ENCODE measurements at places on chromosomes 7 and 10.

GRCh38 chr7:100817097-100817496 is 10.2 kb downstream of the EPHB4 start:
- no peak for DNase-seq

DNA sequence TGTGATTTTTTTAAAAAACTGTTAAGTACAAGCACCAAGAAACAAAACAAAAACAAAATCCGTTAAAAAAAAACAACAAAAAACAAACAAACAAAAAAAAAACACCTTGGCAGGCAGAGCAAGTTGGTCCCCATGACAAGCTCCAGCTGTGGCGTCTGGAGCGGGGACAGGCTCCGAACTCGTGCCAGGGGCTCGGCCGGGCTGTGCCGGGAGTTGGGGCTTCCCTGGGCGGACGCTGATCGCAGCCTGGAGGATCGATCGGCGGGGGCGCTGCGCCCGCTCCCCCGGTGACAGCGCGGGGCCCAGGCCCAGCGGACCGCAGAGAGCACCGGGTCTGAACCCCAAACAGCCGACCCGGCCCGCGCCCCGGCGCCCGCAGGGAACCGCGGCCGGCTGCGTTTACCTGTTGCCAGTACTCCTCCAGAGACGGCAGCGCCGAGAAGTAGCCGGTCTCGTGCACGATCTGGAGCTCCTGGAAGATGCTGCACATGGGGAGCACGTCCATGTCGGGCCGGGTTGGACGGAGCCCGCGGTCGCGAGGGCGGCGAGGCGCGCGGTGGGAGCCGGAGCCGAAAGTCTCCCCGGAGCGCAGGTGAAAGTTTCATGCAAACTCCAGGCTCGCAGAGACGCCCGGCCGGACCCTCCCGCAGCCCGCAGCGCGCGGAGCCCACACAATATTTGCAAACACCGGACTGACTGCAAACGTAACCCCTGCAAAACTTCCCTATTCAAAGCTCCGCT is at the start of gene KLF6:
Gene KLF6, minus strand, starts transcription at position 700 of the 741 bp plus-strand sequence. Its CDS starts 195 bp downstream, at position 505.
- DNase-seq = no peak

- DNase-seq = no peak
Observed at GRCh38 chr10:14748441-14748840, 26.3 kb downstream of the FAM107B start.

GRCh38 chr10:125084614-125085257 is 75.6 kb downstream of the CTBP2 start:
- no peak for DNase-seq

- DNase-seq = no peak
Observed at GRCh38 chr7:158315881-158316280, 271.7 kb downstream of the PTPRN2 start.

GRCh38 chr7:25807086-25807611 is 344.8 kb upstream of the NFE2L3 start:
- no peak for DNase-seq

- no peak for DNase-seq
Observed at GRCh38 chr10:6504296-6504695, 75.8 kb downstream of the PRKCQ start.

- DNase-seq = peak; percentile 48
Observed at GRCh38 chr7:134701272-134701671, 54.6 kb downstream of the BPGM start.

- DNase-seq = peak; percentile 70
Observed at GRCh38 chr10:6958254-6958653, 378.2 kb upstream of the PRKCQ start.

- peak; percentile 66 for DNase-seq
Observed at GRCh38 chr7:100632951-100633717, 8.2 kb downstream of the TFR2 start.

DNA sequence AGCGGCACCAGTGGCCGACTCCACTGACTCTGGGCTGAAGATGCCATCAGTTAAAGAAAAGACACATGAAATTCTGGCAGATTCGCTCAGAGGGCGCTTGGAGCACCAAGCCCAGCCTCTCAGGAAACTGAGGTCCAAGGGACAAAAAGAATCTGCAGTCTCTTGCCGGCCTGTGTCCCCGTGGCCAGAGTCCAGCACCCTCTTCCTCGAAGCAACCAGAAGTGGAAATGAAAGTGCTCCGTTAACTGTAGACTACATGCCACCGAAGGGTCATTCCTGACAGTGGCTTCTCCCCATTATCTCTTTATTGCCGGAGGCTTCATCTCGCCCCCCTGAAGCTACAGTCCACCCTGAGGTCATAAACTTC is 1.0 kb upstream of the CHST15 start:
- no peak for DNase-seq

DNA sequence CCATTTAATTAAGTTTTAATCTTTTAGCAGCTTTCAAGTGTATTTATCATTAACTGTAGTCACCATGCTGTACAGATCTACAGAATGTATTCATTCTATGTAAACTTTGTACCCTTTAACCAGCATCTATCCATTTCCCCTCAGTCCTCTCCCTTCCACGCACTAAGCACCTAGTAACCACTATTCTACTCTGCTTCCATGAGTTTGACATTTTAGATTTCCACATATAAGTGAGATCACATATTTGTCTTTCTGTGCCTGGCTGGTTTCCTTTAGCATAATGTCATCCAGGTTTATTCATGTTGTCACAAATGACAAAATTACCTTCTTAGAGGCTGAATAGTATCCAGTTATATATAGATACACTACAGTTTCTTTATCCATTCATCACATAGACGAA is 79.7 kb downstream of the BTAF1 start:
- no peak for DNase-seq

DNA sequence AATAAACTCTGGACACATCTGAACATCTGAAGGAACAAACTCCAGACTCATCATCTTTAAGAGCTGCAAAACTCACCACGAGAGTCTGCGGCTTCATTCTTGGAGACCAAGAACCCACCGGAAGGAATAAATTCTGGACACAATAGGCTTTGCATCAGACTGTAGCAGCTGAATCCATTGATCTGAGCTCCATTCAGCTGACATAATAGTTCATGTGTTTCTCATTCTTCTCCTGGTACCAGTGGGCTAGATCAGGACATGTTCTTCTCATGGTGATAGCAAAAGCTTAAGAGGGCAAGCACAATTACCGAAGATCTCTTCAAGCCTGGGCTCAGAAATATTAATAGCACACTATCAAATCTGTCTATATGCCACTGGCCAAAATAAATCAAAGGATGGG is 20.5 kb upstream of the GNAI1 start:
- DNase-seq = no peak

- no peak for DNase-seq
Observed at GRCh38 chr10:33421789-33422462, 87.5 kb upstream of the NRP1 start.

DNA sequence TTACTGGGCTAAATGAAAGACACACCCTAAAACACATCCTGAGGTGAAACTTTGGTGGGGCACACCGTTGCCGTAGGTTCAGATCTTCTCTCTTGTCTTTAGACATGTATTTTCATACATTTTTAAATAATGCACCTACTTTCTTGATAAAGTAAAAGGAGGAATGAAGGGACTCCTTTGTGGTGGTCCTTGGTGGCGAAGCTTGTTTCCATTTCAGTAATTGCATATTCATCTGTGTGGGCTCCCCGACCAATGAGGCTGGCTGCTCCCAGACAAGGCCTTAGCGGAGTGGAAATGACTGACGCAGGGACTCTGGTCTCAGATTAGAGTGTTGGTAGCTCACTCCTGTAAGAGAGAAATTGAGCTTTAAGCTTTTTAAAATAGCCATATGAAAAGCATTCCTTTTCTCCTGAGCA is 815 bp downstream of the CCSER2 start:
- DNase-seq = peak; percentile 41

DNA sequence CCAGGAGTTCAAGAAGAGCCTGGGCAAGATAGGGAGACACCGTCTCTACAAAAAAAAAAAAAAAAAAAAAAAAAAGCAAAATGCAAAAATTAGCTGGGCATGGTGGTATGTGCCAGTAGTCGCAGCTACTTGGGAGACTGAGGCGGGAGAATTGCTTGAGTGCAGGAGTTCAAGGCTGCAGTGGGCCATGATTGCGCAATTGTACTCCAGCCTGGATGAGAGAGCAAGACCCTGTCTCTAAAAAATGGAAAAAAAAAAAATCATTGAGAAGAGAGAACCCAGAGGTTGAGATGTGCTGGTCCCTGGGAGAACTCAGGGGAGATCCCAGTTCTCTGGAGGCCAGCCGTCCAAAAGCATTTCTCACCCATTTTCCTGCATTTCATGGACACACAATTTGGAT is 95.2 kb downstream of the GALNT17 start:
- no peak for DNase-seq

- DNase-seq = no peak
Observed at GRCh38 chr7:21617916-21618390, 75.1 kb downstream of the DNAH11 start.

GRCh38 chr7:3482147-3482921 is 181.3 kb downstream of the SDK1 start:
- peak; percentile 36 for DNase-seq

DNA sequence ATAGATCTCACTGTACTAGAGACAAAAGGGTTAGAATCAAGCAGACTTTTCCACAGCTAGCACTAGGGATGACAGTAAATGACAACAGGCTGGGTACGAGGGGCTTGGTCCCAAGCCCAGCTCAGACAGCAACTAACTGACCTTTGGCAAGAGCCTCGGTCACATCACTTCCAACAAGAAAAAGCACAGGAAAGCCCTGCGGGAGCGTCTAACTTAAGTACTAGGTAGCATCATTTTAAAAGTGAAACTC is 22.8 kb downstream of the CALML3 start:
- no peak for DNase-seq

GRCh38 chr7:116886543-116887156 is 24.3 kb downstream of the CAPZA2 start:
- no peak for DNase-seq

DNA sequence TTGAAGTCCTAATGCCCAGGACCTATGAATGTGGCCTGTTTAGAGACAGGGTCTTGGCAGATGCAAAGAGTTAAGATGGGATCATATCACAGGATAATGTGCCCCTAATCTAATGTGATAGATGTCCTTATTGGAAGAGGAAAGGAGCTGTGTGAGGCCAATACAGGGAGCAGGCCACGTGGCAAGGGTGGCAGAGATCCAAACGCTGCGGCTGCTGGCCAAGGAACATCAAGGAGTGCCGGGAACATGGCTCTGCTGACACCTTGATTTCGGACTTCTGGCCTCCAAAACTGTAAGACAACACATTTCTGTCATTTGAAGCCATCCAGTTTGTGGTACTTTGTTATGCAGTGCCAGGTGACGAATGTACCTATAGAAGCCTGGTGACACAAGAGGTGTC is 37.7 kb upstream of the EZH2 start:
- no peak for DNase-seq

- DNase-seq = no peak
Observed at GRCh38 chr10:122321960-122322359, 50.9 kb downstream of the BTBD16 start.

GRCh38 chr10:10772411-10772810 is 245.3 kb upstream of the CELF2 start:
- DNase-seq = no peak

GRCh38 chr7:150986099-150986512 is 4.7 kb upstream of the NOS3 start:
- peak; percentile 80 for DNase-seq

DNA sequence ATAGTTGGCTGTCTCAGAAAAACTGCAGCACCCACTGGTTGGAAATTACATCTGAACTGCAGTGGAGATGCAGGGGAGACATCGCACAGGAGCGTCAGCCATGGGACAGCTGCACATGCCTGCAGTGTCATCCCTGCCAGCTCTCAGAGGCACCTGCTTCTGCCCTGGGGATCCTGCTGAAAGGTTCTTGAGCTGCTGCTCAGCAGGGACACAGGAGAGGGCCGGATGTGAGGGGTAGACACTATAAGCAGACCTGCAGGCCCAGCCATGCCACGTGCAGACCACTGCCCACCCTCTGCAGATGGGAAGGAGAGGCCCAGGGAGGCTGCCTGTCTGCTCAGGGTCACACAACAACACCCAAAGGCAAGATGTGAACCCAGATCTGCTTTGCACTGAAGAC is 601.4 kb downstream of the DNAJB6 start:
- no peak for DNase-seq

DNA sequence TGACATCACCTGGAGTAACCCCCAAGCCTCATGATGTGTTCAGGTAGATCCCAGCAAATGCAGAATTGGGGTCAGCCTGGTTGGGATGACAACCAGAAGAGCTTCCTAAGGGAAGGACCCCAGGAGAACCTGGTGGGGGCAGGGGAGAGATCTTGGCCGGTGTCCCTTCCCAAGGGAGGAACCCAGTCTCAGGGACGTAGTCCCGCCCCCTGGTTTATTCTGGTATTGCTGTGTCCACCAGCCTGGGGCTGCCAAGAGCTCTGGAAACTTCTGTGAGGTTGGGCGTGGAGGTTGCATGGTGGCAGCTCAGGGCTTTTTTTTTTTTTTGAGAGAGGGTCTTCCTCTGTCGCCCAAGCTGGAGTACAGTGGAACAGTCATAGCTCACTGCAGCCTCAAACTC is 19.4 kb downstream of the GTF2IRD1 start:
- DNase-seq = no peak

- DNase-seq = peak; percentile 21
Observed at GRCh38 chr10:121975295-121976086, 474 bp upstream of the NSMCE4A start.

- no peak for DNase-seq
Observed at GRCh38 chr7:6268907-6269306, 3.5 kb downstream of the CYTH3 start.

DNA sequence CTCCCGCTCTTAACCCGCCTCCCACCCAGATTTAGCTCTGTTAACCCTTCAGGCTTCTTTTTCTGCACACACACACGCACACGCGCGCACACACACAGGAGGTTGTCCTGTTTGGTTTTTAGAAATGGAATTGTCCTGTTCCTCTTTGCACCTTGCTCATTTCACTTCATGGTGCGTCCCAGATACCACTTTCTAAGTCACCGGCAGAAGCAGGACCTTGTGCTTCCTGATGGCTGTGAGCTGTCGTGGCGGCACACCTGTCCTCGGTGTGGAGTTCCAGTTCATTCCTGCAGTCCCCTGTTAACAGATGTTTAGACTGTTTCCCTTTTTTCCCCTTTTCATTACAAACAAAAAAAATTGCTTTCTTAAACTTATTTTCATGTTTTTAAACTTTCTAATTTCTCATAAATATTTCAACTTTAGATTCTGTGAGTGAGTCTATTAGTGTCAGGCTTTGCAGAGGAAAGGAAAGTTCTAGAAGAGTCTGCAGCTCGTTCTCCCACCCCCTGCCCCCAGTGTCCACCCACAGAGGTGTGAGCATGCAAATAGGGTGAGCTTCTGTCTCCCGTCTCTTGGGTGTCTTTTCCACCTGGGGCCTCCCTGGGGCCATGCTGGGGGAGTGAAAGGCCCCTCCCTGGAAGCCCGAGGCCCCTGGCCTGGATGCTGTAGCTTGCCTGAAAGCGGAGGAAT is 85.5 kb downstream of the LHPP start:
- DNase-seq = no peak

GRCh38 chr10:99966306-99966705 is 43.4 kb downstream of the DNMBP start:
- DNase-seq = no peak

Data from NB4 (cell line).